ENCODE measurements at places on chromosomes 16 and 17.
A peak's percentile ranks its signal among the peaks of the same experiment; 100 is the strongest.

DNA sequence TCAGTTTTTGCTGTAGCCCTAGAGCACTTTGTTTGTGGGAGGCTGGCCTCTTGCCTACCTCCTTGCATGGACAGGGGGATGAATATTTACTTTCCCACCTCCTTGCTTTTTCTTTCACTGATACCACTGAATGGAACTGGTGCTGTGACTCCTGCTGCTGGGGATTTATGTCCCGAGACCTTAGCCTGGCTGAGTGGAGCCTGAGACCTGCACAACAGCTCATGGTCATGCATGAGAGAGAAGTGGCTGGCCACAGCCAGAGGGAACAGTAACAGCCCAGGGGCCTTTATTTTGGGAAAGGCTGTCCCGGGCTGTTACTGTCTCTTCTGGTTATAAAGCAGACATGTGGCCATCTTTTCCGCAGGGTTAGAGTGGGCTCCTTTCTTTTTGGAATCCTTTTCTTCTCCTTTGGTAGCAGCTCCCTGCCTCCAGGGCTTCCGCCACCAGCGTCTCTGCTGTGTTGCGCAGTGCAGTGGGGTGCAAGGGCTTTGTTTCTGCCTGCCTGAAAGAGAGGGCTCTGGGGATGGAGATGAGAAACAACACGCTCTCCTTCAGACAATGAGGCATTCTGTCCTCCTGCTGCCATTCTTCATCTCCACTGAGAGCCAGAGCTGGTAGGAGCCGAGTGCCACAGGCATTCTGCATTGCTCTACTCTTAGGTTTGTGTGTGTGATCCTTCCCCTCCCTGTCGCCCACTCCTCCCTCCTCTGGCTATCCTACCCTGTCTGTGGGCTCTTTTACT lies 14.5 kb downstream of the SNX11 start:
- no peak for DNase-seq

DNA sequence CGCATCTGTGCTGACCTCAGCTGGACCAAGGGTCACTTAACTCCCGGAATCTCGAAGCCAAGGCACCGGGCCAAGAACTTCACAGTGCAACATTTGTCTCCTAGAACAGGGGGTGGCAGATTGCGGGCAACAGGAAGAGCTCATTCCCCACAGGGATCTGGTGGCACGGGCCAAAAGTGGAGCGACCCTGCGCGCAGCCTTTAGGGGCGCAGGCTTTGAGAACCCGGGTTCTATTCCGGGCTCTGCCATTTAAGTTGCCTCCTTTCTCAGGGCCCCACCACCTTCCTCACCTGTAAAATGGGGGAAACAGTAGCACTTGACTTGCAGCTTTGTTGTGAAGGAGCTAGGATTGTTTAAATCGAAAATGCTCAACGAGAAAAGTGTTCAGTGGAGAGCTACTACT lies 651 bp downstream of the SHMT1 start:
- no peak for DNase-seq

GRCh38 chr16:59540621-59541020 lies 806.5 kb upstream of the GOT2 start:
- DNase-seq = no peak

DNA sequence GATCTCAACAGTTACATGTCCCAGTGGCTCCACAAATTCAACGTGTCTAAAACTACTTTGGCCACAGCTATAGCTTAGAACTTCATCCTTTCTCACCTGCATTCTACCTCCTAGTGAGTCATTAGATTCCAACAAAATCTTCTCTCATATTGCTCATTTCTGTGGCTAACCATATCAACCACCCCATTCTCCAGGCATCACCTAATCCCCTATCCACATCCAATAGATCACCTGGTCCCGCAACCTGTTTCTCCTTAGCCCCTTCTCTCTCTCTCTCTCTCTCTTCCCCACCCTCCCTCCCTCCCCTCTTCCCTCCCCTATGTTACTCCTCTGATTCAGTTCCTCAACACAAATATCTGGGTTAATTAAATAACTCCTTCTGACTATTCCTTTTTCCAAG lies 64.6 kb downstream of the ANKFN1 start:
- no peak for DNase-seq

DNA sequence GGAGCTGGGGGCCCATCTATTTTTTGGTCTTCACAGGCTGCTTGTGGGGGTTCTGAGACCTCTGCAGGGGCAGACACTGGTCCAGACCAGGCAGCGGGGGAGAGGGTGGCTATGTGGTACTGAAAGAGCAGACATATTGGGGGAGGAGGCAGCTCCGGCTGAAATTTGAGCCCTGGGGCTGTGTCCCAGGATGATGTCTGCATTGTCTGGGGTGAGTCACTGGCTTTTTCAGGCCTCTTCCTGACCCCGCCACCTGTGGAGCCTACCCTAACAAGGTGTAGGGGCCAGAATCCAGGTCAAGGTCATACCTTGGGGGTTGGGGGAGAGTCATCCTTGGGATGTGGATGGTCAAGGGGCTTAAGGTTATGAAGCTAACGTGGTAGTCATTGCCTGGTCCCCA lies 2.4 kb downstream of the CORO6 start:
- DNase-seq = no peak

DNA sequence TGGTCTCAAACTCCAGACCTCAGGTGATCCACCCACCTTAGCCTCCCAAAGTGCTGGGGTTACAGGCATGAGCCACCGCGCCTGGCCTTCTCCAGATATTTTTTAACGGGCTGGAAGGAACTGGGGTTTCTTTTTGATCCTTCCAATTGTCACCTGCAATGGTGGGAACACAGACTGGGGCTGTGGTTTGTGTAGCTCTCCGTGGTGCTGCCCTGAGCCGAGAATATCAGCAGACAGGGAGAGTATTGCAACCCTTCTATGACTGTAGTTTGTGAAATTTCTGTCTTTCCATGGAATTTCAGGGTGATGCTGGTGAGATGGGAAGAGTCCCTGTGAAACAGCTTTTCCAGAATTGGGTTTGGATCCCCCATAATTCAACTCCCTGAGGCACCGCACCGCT lies 263.5 kb downstream of the ENGASE start:
- DNase-seq = no peak

GRCh38 chr16:22141767-22142166 lies 20.5 kb upstream of the SDR42E2 start:
- DNase-seq = no peak

DNA sequence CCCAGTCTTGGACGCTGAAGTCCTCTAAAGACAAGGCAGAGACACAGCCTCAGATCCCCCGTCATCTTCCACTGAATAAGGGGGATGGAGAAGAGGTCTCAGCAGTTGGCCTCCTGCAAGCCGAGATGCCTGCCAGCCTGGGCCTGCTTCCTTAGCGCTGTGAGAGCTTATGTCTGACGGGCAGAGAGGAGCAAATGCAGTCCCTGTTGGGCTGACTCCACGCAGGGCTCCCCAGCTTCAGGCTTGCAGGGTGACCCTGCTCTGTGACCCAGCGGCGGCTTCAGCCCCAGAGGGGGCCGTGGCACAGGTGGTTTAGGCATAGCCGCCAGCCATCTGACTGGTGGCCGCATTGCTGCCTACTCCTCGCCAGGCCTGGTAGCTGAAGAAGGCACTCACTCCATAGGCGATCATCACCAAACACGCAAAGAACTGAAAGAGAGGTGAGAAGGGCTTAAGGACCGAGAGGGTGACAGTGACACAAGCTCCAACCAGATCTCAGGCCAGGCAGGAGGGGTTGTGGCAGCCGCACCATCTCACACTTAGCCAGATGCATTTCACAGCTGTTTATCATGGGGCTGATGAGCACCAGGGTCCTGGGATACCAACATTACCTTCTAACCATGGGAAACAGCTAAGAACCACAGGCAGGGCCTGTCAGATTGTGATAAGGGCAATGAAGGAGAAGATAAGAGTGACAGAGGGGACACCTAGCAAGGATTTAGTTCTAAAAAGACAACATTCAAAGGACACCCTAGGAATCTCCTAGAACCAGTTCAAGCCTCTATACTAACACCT lies 11.7 kb downstream of the ARL2BP start:
- DNase-seq = no peak

GRCh38 chr17:42055027-42055426 lies 4.6 kb upstream of the C17orf113 start:
- no peak for DNase-seq

DNA sequence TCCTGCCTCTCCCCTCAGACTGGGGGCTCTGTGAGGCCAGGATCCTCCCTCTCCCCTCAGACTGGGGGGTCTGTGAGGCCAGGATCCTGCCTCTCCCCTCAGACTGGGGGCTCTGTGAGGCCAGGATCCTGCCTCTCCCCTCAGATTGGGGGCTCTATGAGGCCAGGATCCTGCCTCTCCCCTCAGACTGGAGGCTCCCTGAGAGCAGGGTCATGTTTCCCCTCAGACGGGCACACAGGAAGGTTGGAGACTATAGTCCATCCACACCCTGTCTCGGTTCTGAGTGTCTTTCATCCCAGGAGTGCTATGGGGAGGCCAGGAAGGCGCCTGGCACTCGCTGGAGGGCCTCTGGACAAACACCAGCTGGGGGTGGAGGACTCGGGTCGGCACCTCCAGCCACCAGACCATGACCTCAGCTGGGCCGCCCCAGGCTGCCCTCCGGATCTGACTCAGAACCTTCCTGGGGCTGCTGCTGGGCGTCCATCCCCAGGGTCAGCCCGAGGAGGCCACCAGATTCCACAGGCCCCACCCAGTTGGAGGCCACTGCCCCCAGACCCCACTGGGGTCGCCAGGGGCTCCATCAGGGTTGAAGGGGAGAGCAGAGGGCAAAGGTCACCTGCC lies 21.9 kb upstream of the DLX4 start:
- no peak for DNase-seq

- no peak for DNase-seq
These were observed 113.1 kb downstream of the SDK2 start for GRCh38 chr17:73531158-73531557.

DNA sequence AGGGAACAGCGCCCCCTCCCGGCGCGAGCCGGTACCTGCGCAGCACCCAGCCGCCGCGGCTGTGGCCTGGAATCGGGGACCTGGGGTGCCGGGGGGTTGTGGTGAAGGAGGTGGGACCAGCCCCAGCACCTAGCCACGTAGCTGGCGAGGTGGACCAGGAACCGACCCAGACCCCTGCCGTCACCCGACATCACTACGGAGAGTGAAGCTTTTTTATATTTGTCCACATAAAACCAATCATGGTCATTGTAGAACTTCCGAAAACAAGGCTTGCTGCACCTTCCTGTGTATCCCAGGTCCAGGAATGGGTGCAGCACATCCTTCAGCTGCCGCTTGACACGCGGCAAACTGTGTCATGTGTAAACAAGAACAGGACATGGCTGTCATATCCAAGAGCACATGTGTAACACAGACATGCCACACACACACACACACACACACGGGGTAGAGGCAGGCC lies 1.3 kb downstream of the HBQ1 start:
- DNase-seq = no peak

DNA sequence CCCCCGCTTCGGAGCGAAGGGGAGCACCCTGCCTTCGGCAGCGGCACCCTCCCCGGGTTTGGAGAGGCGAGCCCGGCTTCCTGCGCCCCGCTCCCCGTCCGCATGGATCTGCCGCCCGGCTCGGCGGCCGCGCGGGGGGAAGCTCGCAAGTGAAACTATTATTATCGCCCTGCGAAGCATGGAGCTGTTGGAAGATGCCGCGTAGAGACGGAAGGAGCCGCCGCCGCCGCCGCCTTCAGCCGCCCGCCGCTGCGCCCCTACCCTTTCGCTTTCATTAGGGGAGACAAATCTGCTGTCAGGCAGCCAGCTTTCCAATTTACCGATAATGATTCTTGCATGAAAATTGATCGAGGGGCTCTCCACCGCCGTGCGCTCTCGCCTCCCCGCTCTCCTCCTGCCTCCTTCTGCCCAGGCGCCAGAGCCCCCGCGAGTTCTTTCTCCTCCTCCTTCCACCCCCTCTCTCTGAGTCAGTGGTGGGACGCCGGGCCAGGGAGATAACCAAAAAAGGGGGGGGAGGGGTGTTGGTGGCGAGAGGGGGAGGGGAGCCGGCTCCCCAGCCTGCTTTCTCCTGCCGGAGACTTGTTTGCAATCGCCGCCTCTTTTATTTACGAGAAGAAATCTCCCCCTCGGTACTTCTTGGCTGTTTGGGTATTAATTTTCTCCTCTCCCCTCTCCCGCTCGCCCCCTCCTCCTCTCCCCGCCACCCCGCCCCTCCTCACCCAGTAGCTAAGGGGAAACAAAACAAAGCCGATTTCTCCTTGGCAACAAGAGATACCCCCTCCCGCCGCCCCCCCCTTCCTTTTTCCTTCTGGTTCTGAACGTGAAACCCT lies 58.0 kb upstream of the GSE1 start:
- peak; percentile 49 for DNase-seq

DNA sequence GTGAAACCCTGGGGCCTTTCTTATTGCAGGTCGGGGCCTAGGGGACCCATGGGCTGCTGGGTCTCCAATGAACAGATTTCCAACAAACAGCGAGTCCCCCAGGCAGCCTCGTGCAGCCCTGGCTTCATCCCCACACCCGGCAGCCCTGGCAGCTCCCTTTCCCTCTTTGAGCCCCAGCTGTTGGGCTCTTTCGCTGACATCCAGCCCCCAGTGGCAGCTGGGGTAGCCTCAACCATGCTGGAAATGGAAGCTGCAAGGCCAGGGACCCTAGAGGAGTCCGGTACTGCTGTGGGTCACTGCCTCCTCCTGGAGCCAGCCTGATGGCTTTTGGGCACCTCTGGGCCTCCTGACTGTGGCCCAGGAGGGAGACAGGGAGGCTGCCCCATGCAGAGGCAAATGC lies 5.9 kb downstream of the RPUSD1 start:
- DNase-seq = no peak

- no peak for DNase-seq
These were observed 354.0 kb upstream of the EEF2KMT start for GRCh38 chr16:5451641-5452040.

DNA sequence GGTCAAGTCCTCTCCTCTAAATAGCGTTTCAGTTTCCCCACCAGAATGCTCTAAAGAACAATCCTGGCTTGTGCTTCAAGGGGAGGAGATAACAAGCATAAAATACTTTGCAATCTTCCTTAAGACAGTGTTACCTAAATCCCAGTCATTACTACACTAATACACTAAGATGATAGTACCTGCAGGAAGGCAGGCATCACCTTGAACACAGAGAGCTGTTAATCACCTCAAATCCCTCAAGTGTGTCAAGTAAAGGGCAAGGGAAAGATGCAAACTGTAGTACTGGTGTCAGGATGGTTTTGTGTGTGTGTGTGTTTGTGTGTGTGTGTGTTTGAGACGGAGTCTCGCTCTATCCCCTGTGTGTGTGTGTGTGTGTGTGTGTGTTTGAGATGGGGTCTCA lies 36.8 kb downstream of the NACA2 start:
- DNase-seq = no peak

GRCh38 chr16:28166394-28167208 lies 45.2 kb downstream of the XPO6 start:
- DNase-seq = no peak

GRCh38 chr17:66364990-66365490 lies 62.6 kb downstream of the PRKCA start:
- DNase-seq = no peak

GRCh38 chr17:3385869-3386816 lies at the start of gene OR3A2:
Gene OR3A2, minus strand, starts transcription at chr17:3386308.
- DNase-seq = no peak

- no peak for DNase-seq
These were observed 86.1 kb downstream of the ZFHX3 start for GRCh38 chr16:72961863-72962262.

DNA sequence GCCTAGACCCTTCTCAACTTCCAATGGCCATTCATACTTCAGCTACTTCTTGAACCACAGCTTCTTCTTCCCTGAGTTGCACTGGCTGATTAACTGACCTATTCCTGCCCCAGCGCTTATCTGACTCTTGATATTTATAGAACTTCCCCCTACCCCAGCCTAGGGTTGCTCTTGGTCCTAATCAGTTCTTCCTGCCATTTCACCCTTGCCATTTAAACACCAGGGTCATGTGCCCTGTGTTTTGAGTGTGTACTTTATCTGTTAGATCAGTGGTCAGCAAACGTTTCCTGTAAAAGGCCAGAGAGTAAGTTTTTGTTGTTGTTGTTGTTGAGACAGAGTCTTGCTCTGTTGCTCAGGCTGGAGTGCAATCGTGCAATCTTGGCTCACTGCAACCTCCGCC lies 82.4 kb upstream of the COX10 start:
- DNase-seq = no peak
